ENCODE measurements at places on chromosomes 3 and 15.
A peak's percentile ranks its signal among the peaks of the same experiment; 100 is the strongest.

DNA sequence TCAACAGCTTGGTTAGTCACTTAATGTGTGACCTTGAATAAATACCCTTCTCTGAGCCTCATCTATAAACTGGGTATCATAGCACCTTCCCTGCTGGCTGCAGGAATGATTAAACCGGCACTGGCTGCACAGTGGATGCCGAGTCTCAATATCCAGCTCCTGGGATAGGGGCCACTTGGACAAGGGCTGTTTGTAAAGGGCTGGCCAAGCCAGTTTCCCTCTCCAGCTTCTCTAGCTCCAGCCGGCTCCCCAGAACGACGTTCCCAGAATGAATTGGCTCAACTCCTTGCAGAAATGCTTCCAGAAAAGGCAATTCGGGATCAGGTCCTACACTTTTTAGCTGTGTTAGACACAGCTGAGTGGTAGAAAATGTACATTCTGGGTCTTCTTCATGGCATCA, 58.8 kb downstream of the LSM3 start:
- DNase-seq: no peak

- no peak for DNase-seq
Measured at GRCh38 chr3:42589382-42590109, 1.1 kb upstream of the SS18L2 start.

- DNase-seq: no peak
Measured at GRCh38 chr3:42419563-42419962, 9.2 kb upstream of the LYZL4 start.

- peak; percentile 84 for DNase-seq
Measured at GRCh38 chr15:90097475-90097874, 4.8 kb downstream of the IDH2 start.

DNA sequence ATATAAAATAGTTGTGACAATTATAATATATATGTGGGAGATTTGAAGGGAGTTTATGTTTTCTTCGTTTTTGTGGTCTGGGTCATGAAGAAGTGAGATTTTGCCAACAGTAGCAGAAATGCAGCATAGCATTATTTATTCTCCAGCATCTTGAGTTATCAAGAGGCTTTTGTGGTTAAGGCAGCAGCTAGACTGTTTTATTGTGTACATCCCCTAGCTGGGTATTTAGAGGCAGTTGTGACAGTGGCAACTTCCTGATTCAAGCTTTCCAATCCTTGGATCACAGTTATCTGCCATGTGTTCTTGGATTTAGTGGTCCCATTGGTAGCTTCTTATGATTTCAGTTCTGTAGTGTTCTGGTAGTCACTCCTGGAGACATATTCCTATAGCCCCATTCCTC, 29.0 kb downstream of the ARIH1 start:
- no peak for DNase-seq

GRCh38 chr15:92520914-92521623, 127.4 kb downstream of the ST8SIA2 start:
- no peak for DNase-seq

- DNase-seq: no peak
Measured at GRCh38 chr3:105788593-105788992, 80.2 kb downstream of the CBLB start.

- no peak for DNase-seq
Measured at GRCh38 chr15:35061825-35062737, 23.0 kb downstream of the NANOGP8 start.

- no peak for DNase-seq
Measured at GRCh38 chr15:41490355-41490754, 3.3 kb upstream of the ITPKA start.

DNA sequence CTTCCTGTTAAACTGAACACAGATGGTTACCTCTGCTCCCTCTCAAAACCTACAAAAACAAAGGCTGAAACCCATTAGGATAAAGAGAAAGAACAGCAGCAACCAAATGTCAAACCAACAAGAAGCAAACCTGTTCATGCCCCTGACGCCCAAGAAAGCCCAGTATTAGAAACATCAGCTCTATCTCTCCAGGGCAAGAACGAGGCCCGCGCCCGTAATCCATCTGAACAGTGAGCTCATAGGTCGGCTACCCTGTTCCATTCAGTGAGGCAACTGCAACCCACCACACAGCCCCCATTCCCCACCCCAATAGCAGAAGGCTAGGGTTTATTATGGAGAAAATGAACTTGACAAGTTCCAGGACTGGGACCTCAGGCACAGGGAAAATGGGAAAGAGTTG, 10.0 kb downstream of the LSG1 start:
- no peak for DNase-seq

GRCh38 chr15:91200101-91200754, 100.2 kb downstream of the SV2B start:
- DNase-seq: no peak

GRCh38 chr3:145620002-145620401, 541.0 kb downstream of the PLOD2 start:
- no peak for DNase-seq

DNA sequence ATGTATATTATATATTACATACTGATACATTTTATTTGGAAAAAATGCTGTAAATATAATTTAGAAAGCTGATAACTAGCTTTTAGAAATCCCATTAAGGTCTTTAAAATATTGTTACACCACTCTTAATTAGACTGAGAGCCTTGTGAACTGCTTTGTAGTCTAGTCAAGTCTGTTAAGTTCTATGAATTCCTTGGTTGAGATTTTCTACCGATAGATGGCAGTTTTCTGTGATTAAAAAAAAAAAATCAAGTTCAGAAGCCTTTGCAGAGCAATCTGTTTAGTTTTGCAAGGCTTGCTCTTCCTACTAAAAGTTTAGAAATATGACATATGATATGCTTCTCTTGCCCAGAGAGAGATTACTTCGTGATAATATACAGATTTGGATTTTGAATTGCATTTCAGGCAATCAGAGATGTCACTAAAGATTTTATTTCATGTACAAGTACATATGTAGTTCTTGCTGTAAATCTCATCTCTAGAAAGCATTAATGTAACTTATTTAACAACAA, 60.4 kb upstream of the SLITRK3 start:
- no peak for DNase-seq

DNA sequence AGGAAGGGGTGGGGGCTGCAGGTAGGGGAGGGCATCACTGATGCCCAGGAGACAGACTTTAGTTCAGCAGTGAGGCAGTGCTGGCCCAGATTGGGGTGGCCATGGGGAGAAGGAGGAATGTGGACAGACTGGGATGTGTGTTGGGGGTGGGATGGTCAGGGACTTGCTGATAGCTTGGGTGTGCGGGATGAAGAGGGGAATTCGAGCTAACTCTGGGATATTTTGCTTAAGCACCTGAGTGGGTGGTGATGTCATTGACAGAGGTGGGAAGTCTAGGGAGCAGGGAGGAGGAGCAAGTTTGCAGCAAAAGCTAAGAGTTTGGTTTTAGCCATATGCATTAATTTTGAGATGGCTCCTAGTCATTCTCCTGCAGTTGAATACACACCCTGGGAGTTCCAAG, 207.5 kb downstream of the RPLP1 start:
- DNase-seq: no peak

- no peak for DNase-seq
Measured at GRCh38 chr3:97389936-97390335, 374.6 kb upstream of the ARL6 start.

DNA sequence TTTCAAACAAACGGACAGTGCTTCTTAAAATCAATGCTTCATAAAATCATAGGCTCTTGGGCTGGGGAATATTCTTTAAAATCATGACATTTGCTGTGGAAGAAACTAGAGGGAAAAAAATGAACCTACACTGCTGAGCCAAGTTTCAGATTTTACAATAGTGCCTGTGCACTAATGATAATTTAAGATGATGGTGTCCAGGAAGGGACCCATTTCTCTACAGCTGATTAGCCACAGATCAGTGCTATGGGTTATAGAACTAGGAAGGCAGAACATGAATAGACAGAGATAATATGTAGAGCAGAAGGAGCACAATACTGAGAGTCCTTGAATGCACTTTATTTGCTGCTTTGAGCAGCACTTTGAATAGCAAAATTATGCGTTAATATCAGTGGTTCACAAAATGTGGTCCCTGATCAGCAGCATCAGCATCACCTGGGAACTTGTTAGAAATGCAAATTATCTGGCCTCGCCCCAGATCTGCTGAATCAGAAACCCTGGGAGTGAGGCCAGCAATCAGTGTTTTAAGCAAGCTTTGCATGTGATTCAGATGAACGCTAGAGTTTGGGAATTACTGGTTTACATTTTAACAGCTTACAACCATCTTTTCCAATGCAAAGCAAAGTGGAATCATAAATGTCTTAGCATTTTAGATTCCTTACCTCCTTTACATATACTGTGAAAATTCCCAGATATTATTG, 135.8 kb upstream of the ANKRD28 start:
- no peak for DNase-seq

- DNase-seq: no peak
Measured at GRCh38 chr3:150270883-150271590, 137.1 kb upstream of the TSC22D2 start.

- DNase-seq: no peak
Measured at GRCh38 chr3:115580566-115580965, 42.7 kb upstream of the GAP43 start.

DNA sequence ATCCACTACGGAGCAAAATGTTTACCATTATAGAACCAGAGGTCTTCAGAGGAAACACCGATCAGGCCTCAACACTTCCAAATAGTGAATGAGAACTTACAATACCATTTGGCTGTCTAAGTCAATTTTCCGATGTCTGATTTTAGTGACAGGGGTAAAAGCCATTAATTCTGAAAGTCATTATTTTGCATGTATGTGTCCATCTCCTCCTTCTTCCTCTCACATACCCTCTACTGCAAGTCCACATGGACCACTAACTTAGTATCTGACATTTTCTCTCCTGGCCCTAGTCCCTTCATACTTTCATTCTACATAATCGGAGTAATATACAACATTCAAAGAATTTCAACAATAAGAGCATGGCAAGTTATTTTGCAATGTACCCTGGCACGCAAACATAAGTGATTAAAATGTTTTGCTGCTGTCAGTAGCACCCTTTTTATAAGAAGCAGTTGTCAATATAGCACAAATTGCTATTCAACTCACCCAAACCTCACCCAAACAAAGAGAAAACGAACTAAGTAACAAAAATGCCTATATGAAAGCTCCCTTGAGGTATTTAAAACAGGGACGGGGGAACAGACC, 1.9 kb downstream of the TOP2B start:
- DNase-seq: no peak

GRCh38 chr3:68919000-68919399, 13.3 kb downstream of the TAFA4 start:
- DNase-seq: no peak

- DNase-seq: no peak
Measured at GRCh38 chr3:52678265-52679198, 7.2 kb downstream of the PBRM1 start.

DNA sequence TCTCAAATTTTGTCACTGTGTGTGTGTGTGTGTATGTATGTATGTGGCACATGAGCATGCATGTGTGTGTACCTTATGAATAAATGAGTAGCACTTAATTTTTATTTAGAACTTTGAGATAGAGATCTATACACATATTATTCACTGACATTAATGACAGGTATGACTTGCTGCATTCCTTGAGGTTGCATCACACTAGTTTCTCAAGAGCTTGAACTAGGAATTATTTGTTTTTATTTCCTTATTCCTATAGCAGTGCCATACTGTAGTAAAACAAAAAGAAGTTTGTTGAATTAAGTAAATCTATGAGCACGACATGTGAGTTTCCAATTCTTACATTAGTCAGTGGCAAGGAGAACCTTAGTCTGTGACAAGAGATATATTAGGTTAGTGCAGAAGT, 943.9 kb downstream of the ROBO1 start:
- no peak for DNase-seq

GRCh38 chr3:23099021-23099420, 104.1 kb upstream of the UBE2E2 start:
- DNase-seq: no peak

- peak; percentile 69 for DNase-seq
Measured at GRCh38 chr3:58414538-58415197, 19.0 kb downstream of the PDHB start.

GRCh38 chr3:57911593-57911992, 96.6 kb upstream of the FLNB start:
- no peak for DNase-seq

GRCh38 chr3:132655471-132655870, 4.1 kb downstream of the ACAD11 start:
- no peak for DNase-seq

- no peak for DNase-seq
Measured at GRCh38 chr3:190056742-190057141, 64.0 kb downstream of the P3H2 start.

DNA sequence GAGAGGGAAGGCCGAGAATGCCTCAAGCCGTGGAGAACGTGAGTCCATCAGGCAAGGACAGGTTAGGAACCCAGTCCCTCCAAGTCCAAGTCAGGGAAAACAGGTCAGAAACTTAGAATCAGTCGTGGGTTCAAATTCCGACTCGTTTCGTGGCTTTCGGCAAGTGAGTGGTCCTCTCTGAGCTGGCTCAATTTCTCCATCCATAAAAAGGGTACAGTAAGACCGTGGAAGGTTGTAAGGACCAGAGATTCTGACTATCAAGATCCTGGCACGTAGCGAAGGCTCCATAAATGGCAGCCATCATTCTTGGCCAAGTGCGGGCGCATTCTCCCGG, 604 bp upstream of the MED12L start:
- no peak for DNase-seq

- no peak for DNase-seq
Measured at GRCh38 chr3:15380980-15381890, 46.1 kb downstream of the METTL6 start.
